Amygdala (tissue), 56 donors: ENCODE measurements at places on chromosomes 1 and 21.

GRCh38 chr1:220224611-220225124, 47.6 kb downstream of the RAB3GAP2 start:
- no peak for DNase-seq

- no peak for DNase-seq
These were observed 6.3 kb downstream of the ATF6 start for GRCh38 chr1:161772397-161772796.

GRCh38 chr1:168513656-168514404, 30.0 kb downstream of the XCL2 start:
- no peak for DNase-seq

- no peak for DNase-seq
These were observed 20.1 kb upstream of the NCMAP start for GRCh38 chr1:24535778-24536177.

- no peak for DNase-seq
These were observed 7.1 kb upstream of the DUSP10 start for GRCh38 chr1:221748981-221749380.

GRCh38 chr1:3777078-3777547, 4.6 kb downstream of the SMIM1 start:
- DNase-seq = no peak

GRCh38 chr1:216201946-216202345, 221.3 kb downstream of the USH2A start:
- DNase-seq = no peak

DNA sequence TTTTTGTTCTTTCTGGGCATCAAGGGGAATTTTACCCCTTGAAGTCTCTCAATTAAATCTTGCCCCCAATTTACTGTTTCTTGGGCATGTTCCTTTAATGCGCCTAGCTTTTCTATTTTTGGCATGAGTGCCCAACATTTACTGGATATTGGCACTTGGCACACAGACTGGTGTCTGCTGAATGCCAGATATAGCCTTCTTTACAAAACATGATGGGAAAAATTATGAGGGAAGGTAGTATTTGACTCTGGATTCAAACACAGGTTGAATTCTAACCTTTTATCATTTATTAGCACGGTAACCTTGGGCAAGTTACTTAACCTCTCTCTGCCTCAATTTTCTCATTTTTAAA, 88.3 kb upstream of the GPR52 start:
- no peak for DNase-seq

DNA sequence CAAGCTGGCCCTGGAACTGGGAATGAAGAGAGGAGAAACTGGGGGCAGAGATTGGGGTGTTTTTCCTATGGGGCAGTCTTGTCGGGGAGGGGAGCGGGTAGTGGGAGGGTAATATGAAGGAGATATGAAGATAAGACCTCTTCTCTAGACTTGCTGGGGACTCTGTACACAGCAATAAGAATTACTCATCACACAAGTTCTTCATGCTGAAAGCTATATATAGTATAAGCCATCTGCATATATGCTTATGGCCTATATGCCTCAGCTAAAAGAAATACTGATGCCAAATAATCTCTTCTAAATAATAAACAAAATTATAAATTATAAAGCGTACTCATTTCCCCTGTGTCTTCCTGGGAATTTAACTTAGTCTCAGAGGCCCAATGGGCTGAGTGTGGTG, 7.9 kb downstream of the RHEX start:
- DNase-seq = no peak

DNA sequence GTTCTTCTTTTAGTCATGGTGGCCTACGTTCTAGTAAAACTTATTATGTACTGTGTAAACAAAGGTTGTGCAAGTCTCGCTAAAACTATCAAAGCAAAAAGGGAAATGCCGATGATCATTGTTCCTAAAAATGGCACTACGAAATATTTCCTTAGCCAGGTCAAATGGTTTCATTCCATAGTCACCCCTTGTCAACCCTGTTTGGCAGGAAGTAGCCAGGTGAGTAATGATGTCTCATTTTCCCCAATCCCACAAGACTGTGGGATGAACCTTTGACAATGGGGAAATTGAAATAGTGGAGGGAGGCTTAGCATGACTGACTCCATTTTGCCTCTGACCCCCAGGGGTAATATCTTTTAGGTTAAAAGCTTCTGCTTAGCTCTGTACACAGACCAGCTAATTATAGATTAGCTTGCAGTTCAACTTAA, 5.6 kb upstream of the REN start:
- DNase-seq = no peak

GRCh38 chr1:47411436-47411835, 4.6 kb upstream of the FOXE3 start:
- no peak for DNase-seq

DNA sequence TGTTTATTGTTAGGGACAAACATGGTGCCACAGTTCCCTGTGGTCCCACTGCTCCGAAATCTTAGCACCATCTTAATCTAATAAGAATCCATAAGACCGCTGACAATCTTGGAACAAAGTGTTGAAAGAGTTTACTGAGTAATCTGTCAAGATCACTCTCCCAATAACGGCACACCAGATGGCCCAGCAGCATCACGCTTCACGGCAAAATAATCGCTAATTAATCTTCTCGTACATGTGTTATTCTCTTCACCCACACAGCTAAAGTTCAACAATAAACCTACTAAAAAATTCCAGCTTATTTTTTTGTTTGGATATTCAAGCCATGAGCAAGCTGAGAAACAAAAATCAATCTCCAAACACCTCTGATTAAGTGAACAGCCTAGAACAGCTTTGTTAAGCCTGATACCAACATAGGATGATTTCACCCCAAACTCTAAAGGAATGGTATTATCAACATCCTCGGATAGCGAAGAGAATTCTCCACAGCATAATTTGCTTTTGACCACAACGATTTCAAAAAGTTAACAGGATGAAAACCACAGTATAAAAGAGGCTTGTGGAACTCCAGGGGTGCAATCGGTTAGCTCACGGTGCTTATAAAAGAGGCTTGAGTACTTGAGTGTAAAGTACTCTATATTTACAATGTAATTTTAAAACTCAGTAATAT, 329.9 kb upstream of the GREM2 start:
- DNase-seq = no peak

- no peak for DNase-seq
These were observed 94.5 kb downstream of the PTPRU start for GRCh38 chr1:29330856-29331255.

GRCh38 chr1:31753707-31754349, 10.3 kb downstream of the ADGRB2 start:
- DNase-seq = peak; percentile 72

DNA sequence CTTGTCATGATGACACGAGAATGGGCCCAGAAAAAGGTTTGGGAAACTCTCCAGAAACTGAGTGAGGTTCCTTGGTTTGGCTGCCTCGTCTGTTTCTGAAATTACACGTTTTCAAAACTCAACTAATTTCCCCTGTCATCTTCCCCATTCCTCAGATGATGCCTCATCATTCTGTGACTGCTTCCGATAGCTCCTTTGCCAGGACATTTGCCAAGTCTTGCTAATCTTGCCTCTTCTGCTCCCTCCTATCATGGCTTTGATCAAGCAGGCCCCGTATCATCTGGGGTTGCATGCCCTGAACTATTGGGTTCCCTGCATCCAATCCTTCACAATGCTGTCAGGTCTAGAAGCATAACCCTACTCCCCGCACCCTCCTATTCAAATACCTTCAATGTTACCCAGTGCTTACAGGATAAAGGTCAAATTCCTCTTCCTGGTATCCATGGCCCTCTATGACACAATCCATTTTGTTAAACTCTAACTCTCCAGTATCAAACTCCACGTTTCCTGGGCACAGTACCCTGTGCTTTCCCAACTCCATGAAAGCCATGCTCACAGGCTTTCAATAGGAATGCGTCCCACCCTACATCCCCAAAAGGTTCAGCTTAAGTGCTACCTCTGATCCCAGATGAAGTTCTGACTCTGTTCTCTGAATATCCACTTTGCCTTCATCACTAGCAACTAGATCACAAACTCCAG, 22.2 kb upstream of the TMEM200B start:
- no peak for DNase-seq

DNA sequence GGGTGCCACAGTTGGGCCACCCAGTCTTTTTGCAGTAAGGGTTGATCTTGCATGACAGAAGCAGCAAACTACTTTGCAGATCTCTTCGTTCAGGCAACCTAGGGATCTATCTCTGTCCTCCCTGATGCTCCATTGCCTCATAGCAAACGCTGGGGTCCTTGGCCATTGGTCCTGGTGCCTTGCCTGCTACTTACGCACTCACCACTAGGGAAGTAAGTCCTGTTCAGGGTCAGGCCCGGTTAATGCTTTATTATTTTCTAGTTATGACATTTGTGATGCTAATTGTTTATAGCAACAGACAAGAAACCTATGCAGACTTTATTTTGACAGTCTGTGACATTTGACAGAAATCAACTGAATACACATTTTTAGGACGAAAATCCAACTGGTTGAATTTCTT, 326.5 kb upstream of the FMN2 start:
- DNase-seq = no peak

DNA sequence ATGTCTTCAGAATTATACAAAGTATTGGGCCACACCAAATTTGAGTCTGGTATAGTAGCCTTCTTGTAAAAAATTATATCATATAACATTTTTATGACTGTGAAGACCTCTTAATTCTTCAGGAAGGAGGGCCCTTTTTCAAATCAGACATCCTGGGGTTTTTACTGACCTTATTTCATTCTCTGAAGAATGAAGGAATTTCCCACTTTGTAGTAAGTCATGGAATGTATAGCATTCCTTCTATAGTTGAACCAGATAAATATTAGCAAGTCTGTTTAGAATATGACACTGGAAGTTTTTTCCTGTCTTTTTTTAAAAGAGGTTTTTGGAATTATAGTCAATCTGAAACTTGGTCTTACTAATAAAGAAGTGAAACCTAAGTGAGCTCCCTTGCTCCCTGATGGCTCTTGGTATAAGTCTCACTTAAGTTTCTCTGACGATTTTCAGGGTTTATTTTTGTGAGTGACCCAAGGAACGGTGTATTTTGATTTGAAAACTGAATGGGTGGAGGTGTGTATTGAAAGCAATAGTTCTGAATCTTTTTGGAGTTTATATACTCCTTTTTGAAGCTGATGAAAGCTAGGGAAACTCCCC, 23.7 kb downstream of the SNX27 start:
- no peak for DNase-seq

- DNase-seq = no peak
These were observed 13.7 kb downstream of the MTHFR start for GRCh38 chr1:11792106-11792505.

GRCh38 chr1:113073479-113073950, 517 bp downstream of the LRIG2 start:
- DNase-seq = peak; percentile 58

- no peak for DNase-seq
These were observed 1013.2 kb downstream of the MRPL39 start for GRCh38 chr21:24594082-24594481.

- DNase-seq = no peak
These were observed 1.8 kb downstream of the MAN1C1 start for GRCh38 chr1:25618433-25618808.

DNA sequence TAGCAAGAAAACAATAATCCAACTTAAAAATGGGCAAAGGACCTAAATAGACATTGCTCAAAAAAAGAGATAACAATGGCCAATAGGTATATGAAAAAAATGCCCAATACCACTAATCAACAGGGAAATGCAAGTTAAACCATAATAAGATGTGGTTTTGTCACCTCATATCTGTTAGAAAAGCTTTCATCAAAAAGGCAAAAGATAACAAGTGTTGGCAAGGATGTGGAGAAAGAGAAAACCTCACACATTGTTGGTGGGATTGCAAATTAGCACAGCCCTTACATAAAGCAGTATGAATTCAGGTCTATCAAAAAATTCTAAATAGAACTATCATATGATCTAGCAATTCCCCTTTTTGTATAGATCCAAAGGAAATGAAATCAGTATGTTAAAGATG, 387.2 kb upstream of the DUSP10 start:
- DNase-seq = no peak

DNA sequence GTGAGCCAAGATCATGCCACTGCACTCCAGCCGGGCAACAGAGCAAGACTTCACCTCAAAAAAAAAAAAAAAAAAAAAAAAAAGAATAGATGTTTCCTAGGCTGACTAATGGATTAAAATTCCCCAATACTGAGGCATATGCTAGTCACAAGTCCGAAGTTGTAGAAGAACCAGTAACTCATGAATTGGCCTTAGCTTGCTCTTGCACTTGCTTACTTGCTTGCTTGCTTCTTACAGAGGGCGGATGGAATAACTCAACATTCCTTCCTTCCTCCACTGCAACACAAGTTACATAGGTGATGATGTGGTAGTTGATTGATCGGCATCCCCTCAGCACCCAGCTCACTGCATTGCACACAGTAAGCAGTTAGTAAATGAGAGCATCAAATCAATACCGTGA, 2.8 kb upstream of the TARS2 start:
- no peak for DNase-seq

DNA sequence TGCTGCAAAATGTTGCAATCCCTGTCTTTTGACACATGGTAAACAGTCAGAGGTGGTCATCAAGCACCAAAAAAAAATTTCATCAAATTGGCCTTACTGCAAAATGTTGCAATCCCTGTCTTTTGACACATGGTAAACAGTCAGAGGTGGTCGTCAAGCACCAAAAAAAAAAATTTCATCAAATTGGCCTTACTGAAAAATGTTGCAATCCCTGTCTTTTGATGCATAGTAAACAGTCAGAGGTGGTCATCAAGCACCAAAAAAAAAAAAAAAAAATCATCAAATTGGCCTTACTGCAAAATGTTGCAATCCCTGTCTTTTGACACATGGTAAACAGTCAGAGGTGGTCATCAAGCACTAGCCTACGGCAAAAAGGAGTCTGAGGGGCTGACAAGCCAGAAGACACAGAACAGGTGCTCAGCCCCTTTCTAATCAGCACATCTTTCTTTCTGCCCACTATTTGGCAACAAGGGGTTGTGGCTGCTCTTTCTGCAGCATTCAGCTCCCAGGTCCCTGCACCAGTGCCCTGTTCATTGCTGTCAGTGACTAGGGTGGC, 223.8 kb downstream of the KCNH1 start:
- no peak for DNase-seq

DNA sequence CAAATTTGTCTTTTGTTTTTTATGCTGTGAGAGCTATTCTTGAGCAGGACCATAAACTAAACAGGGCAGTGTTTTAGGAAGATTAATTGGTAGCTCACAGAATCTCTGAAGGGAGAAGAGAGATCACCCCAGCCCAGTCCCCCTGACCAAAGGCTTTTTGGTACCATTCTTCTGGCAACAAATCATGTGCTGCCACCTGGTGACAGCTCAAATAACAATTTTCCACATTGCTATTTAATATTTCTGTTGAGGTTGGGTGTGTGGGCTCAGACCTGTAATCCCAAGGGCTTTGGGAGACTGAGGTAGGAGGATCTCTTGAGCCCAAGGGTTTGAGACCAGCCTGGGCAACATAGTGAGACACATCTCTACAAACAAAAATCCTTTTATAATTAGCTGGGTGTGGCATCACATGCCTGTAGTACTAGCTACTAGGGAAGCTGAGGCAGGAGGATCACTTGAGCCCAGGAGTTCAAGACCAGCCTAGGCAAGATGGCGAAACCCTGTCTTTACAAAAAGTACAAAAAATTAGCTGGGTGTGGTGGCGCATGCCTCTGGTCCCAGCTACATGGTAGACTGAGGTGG, 2.2 kb upstream of the TESK2 start:
- DNase-seq = peak; percentile 26
